ENCODE measurements at places on chromosomes 6 and 20.

DNA sequence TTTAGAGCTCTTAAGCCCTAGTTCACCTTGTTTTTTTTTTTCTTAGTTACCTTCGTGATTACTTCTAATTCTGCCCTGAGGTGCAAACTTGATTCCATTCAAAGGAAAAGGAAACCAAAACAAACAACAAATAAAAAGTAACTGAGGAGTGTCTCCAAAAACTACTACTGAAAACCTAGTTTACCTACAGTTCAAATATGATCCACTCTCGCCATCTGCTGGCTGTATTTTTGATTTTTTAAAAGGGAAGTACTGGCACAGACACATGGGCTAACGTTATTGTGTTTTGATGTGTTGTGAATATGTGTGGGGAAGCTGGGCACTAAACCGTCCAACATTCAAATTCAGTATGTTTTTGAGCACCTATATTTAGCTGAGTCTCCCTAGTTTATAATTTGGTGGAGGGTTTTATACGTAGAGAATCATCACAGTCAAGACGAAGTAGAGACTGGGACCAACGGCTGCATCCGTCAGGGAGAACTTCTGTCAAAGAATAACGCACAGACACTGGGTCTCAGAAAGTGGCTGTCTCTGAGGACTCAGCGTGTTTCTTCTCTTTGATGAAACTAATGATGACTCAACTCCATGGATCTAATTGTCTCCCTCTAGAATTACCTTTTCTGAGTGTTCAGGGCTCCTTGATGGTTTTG lies 373.5 kb upstream of the BTBD3 start:
- DNase-seq, result no peak

- DNase-seq, result no peak
Measured at GRCh38 chr20:23517719-23518118, 26.8 kb downstream of the CST8 start.

DNA sequence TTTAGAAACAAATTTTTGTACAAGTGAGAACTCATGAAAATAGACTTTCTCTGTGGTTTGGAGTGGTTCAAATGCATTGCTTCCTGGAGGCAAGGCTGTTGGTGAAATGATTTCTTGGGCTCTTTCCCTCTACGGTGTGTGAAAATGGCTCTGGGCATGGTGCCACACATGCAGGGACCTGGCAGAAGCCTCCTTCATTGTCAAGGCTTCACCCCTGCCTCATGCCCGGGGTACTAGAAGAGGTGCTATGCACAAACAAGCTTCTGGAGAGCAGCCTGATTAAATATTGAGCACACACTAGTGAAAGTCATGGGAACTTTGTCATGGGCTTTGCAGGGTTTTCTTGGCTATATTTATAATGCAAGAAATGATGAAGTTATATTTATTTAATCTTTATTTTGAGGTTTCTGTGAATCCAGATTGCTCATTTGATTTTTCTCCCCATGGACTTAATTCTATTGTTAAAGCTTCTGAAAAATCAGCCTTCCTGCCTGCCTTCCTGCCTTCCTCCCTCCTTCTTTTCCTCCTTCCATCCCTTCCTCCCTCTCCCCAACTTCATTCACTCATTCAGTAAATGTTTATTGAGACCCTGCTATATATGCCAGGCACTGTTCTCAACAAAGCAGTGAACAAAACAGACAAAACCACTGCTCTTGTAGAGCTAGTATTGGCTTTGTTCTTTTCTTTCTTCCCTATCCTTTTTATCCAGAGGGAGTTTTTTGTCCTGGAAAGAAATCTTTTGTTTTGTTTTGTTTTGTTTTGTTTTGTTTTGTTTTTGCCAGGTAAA lies 21.0 kb downstream of the C6orf89 start:
- no peak for DNase-seq

- DNase-seq, result no peak
Measured at GRCh38 chr6:14046476-14047068, 71.0 kb upstream of the CD83 start.

GRCh38 chr6:79440598-79440997 lies 96.6 kb downstream of the LCA5 start:
- no peak for DNase-seq

DNA sequence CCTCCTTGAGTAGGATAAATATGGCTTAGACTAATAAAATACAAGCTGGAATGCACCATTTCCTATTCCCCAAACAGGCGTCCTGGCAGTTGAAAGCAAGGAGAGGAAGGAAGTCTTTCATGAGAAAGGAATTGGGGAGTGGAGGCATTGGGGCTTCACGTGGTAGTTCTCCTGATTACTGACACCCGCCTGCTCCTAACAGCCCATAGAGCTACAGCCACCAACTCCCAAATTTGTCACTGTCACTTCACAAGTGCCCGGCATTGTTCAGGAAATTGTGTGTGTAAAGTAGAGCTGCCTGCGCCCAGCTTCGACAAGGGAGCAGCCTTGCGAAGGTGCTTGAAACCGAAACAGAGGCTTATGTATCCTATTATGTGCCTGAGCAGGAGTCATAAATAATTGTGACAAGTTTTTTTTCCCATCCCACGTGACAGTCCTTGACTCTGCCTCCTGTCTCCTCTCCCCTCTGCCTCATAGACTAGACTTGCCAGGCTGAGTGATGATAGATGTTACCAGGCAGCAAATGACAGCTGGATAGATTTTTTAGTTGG lies 301.7 kb upstream of the ZFP64 start:
- no peak for DNase-seq

GRCh38 chr20:49985157-49985556 lies 2.4 kb downstream of the SNAI1 start:
- DNase-seq, result no peak

DNA sequence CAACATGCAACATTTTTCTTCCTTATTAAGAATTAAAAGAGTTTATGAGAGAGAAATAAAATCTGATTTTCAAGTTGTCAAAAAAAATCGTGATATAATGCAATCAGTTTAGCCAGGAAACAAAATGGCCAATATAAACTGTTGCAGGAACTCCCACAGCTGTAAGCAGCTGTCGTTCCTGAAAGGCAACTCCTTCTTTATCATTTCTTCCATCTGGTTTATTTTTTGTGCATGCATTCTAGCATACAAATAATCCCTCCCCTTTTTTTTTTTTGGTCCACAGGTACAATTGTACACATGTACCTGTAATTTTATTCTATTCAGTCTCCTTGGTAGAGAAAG lies 19.7 kb downstream of the TRAF3IP2 start:
- no peak for DNase-seq

DNA sequence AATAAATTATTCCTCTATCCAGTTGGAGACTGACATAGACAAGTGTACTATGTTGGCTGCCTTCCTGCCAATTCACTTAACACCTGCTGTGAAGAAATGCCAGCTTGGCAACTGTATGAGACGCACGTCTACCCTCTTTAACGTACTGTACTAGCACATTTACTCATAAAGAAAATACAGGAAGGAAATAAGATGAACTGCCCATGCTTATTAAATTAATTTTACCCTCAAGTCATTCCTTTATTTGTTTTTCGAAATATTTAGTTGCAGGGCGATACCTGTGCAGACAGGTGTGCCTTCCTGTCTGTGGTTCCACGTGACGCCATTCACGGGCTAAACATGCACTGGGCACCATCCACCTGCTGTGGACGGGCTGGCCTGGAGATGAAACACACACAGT lies 52.0 kb downstream of the PSMG4 start:
- no peak for DNase-seq

Measured in activated CD8-positive, alpha-beta memory T cell treated with anti-CD3 and anti-CD28 coated beads for 1 hour (primary cell).